HFFc6 (cell line): ENCODE measurements at places on chromosomes 12 and 14.

DNA sequence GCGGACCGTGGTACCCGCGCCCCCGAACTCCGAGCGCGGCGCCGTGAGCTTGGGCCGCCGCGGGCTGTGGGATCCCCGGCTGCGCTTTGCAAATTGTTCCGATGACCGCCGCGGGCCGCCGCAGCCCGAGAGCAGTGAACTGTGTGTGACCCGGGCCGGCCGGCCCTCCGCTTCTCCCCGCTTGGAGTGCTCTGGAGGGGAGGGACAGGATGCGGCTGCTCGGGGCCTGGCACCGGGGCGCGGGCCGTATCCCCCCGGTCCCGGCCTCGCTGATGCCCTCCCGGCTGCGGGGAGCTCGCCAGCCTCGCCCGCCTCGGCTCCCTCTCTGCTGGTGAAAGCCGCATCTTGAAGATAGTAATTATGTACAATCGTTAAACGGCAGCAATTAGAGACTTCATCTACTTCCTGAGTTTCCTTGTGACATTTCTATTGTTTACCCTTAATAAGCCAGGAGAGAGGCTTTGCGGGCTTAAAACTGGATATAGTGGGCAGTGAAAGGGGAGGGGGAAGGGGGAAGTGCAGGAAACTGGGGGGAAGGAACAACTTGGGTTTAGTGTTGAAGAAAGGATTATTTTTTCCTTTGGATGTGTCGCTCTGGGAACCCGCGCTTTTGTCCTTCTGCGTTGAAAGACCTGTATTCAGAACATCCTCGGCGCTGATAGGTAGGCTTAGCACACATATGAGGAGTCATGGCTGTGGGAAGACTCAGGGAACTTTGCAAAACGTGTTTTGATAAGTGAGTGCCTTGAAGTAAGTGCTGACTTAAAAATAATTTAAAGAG, 1.2 kb downstream of the PELI2 start:
- no peak for DNase-seq

DNA sequence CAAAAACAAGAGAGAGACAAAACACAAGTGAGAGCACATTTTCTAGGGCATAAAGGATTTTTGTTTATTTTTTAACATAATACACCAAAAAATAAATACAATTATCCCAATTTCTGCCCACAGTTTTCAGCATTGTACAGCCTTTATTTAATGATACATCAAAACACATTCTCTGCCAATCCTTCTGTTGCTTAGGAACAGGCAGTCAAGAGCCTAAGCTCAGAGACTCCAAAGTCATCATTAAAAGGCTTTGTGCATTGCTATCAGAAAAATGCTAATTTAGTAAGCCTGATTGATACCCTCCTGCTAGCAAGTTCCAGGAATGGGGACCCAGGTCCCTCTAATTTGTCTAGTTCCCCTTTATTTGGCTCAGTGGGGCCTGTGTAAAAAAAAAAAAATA, 536.5 kb downstream of the RPS29 start:
- DNase-seq: no peak

- DNase-seq: peak; percentile 57
Observed at GRCh38 chr14:75204116-75204515, 27.7 kb upstream of the TMED10 start.

GRCh38 chr12:63163541-63163940, 12.5 kb upstream of the AVPR1A start:
- no peak for DNase-seq

- DNase-seq: no peak
Observed at GRCh38 chr14:104427131-104427851, 152.3 kb upstream of the C14orf180 start.

DNA sequence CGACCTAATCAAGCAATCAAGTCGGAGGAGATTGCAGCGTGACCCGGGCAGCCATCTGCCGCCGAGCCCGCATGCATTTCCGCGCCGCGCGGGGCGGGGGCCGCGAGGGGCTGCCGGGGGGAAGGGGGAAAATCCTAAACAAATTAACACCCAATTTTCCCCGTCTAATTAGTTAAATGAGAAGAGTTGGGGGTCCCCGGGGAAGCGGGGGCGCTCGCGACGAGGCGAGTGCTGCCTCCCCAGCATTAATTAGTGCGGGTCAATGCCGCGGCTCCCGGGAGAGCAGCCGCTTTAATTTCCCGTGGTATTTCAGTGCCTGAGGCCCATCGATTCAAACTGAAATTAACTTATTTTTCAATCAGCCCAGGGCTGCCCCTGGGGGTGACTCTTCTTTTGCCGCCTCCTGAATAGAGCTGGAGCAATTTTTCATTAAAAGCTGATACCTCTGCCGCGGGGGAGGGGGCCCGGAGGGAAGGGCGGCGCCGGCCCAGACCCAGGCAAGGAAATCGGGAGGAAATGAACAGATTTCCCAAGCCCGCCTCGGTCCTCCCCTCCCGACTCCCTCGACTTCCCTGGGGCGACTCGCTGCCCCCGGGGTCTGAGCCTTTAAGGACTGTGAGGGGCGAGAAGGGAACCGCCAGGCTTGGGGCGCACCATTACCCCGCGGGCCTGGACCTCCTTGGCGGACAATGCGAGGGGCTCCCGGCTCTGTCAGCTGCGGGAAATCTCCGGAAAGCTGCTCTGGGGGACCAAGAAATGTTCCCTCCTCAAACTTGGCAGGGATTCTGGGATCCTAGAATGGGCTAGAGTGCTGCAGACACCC, 18.9 kb downstream of the VSX2 start:
- no peak for DNase-seq

DNA sequence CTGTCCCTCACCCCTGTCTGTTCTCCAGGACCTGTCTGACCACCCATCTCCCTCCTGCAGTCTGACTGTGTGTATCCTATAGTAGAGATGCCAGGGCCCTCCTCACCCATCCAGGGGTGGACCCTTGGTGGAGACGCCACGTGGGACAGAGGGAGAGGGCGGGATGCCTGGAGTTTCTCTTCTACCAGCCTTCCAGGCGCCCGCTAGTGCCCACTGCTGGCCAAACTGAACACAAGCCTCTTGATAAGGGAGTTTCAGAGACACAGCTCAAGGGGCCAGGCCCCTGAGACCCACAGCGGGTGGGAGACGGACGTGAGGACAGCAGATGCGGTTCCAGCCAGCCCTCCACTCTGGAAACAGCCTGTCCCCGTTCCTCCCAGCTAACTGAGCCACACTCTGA, 147.3 kb downstream of the RBM19 start:
- DNase-seq: no peak

DNA sequence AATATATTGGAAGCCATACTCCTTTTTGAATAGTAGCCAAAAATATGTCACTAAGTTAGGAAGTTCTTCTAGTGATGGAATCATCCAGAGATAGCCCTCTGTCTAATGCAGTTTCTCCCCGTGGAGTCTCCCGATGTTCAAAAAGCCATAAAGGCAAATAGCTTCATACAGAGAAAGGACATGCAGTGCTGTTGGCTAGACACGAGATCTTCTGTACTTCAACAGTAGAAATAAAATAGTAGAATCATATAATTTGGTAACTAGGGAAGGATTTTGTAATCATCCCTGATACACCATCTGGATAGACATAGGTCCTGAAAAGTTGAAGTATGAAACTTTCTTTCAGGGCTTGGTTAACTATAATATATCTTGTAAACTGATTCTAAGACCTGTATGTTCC, 27.6 kb downstream of the LRFN5 start:
- DNase-seq: no peak

- no peak for DNase-seq
Observed at GRCh38 chr12:47098099-47098498, 18.3 kb upstream of the AMIGO2 start.

DNA sequence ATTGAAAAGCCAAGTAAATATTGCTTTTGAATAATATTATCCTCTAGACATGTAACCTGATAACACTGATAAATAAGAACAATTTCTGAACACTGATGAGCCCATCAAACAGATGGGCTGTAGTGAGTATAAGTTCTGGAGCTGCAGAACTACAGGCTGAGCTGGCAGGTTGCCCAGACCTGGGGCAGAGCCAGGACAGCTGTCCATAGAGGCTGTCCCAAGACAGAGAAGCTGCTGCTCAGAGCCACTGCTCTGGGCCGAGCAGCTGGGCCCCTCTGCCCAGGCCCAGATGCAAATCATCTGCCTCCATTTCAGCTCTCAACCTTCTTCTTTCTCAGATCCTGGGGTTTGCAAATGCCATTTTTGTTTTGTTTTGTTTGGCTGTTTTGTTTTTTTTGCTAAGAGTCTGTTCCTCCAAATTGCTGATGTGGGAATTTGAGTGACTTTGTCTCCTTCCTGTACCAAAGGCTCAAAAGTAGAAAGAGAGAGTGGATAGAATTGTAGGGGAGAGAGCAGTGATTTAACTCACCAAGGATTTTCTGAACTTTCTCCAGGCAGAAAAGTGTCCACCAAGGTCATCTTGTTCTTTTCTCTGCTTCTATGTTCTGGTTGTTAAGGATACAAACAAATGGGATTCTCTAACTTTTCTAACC, 4.0 kb upstream of the TESPA1 start:
- DNase-seq: peak; percentile 6

DNA sequence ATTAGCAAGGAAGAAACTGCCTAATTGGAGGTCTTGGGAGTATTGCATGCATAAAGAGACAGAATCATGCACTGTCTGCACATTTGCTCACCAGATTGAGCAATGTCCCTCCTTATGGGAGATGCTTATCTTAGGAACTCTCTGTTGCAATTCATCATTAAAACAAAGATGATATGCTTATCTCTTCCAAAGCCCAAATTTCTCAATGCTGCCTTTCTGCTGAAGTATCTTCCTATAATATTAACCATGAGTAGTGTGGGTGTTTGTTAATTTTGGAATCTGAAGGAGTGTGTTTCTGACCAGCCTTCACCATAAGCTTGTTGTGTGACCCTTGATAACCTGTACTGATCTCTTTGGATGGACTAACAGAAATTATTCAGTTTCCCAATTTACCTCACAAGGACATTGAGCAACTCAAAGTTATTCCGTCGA, 1257.6 kb upstream of the FLRT2 start:
- no peak for DNase-seq

DNA sequence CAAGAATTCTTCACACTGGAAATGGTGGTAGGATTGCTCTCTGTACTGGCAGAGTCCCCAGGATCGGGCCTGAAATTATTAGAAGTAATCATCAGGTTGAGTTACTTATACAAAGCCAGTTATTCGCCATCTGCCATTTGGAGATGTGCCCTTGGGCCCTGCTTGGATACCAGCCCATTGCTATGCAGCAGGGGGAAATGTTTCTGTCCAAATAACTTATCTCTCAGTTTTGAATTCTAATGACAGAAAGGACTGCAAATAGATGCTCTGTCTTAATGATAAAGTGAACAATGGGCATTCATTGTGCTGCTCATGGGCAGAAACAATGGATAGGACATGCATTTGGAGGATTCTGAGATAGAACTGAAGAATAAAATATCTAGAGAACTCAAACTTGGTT, 139.1 kb upstream of the PELI2 start:
- DNase-seq: no peak

DNA sequence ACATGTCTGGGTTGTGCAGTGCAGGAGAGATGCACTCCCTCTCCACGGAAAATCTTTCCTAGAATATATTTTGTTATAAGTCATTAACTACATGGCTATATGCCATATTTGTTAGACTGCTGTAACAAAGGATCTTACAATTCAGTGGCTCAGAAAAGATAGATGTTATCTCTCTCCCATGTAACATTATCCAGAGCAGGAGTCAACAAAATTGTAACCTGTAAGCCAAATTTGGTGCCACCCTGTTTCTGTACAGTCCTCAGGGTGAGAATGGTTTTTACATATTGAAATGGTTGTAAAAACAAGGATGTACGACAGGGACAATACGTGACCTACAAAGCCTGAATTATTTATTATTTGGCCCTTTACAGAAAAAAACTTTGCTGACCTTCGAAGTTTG, 155.5 kb downstream of the KIF21A start:
- DNase-seq: no peak

GRCh38 chr12:120984351-120984898, 6.1 kb downstream of the HNF1A start:
- DNase-seq: no peak

DNA sequence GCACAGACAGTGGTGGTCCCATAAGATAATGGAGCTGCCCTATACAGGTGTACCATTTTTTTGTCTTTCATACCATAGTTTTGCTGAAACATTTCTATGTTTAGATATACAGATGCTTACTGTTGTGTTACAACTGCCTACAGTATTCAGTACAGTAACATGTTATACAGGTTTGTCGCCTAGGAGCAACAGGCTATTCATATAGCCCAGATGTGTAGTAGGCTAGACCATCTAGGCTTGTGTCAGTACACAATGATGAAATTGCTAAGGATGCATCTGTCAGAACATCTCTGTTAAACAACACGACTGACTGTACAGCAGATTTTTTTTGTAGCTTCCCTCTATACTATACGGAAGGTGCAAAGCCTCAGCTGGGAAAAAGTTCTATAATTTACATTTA, 30.5 kb downstream of the RAD9B start:
- no peak for DNase-seq

DNA sequence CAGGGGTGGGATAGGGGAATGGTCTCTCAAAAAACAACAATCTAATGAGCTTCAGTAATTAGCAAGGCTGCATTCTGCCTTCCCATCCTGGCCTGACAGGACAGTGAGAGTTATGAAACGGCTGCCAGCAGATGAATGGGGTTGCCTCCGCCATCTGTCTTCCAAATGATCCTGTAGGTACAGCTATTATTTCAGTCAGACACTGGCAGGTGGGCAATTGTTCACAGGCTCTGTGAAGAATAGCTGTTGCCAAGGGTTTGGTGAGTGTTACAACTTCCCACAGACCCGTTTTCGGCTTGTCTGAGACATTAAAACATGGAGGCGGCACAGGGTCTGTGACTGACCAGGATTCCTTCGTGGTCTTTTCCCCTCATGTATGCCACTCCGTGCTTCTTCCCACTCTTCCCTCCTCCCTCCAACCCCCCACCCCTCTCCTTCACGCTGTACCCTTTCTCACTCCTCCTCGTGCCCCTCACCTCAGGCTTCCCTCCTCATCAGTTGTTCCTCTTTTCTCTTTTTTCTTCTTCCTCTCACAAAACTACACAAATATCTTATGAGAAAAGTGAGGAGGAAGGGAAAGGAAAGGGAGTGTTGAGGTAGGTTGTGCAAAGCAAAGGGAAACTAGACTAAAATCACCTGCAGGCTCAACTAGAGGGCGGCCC, 160.8 kb upstream of the GZMB start:
- no peak for DNase-seq

- no peak for DNase-seq
Observed at GRCh38 chr14:75010472-75011093, 7.9 kb downstream of the EIF2B2 start.
